Gastrocnemius medialis (tissue), 4 donors: ENCODE measurements at places on chromosomes 11 and 22.

- DNase-seq = no peak
Observed at GRCh38 chr11:97850701-97851100, 1170.0 kb upstream of the CNTN5 start.

DNA sequence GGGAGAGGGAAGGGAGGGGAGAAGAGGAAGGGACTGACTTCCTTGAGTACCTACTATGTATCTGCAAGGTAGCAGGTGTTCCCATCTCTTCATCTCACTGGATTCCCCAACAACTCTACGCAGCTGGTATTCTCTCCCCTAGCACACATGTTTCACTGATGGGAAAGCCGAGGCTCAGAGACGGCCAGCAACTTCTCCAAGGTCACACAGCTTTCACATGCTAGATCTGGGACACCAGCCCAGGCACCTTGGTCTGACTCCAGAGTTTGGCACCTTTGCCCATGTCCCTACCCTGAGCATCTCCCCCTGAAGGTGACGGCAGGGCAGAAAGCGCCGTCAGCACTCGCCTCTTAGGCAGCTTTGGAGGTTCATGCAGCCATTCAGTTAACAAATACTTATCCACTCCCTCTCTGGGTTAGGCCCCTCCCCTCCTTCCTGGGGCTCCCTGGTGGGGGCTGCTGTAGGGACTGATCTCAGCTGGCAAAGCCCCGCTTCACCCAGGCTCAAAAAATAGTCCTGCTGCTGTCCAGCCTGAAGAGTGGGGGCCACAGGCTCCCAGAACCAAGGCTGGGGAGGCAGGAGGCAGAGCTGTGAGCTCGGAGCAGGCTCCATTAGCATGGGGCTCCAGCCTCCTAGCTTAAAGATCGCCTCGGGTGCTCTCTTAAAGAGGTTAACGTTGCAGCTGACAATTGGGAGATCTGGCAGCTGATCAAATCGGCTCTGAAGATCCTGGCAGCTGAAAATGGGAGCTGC, 79.4 kb downstream of the IGLL1 start:
- DNase-seq = no peak

GRCh38 chr11:64585150-64585549, 5.9 kb upstream of the SLC22A12 start:
- DNase-seq = no peak

DNA sequence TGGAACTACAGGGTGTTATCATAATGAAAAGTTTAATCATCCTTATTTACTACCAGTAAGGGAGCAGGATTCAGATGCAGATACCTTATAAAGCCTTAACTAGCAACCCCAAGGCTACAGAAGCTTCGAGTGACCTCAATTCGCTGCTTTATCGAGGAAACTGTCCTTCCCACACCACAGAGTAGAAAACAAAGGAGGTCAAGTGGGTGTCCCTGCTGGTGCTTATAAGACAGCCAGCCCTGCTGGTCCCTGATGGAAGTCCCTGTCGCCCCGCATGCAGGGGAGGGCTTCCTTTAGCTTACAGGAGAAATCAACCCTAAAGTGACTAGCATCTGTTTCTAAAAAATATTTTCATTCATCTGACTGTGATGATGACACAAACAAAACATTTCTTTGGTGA, 7.3 kb downstream of the MN1 start:
- no peak for DNase-seq

- no peak for DNase-seq
Observed at GRCh38 chr11:124674168-124674517, 439 bp downstream of the SPA17 start.

GRCh38 chr11:114135737-114136151, 76.2 kb downstream of the ZBTB16 start:
- no peak for DNase-seq

DNA sequence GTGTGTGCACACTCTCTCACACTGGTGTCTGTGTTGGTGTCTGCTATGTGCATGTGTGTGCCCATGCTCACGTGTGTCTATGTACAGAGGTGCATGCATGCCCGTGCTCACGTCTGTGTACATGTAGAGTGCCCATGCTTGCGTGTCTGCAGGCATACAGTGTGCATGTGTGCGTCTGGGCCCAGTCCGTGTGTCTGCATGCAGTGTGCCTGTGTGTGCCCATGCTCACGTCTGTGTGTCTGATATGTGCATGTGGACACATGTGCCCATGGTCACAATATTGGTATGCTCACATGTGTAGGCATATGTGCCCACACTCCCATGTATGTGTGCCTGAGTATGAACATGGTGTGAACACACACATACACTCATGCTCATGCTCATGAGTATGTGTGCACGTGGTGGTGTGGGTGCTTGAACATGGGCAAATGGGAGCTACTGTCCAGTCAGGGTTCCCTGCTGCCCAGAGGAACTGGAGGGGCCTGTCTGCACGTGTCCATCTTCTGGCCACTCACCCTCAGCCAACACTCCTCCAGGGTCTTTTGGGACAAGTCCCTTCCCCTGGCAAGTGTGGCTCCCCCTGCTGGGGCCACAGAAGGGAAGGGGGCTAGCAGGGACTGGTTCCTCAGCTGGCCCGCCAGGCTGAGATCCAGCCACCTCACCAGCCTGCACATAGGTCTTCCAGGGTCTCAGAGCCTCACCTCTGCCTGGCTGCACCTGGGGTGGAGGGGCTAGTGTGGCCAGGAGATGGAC, 7.3 kb upstream of the TBX1 start:
- no peak for DNase-seq

- DNase-seq = no peak
Observed at GRCh38 chr22:44002997-44003396, 21.1 kb upstream of the PARVB start.

GRCh38 chr22:28609921-28610320, 69.7 kb downstream of the TTC28 start:
- DNase-seq = no peak

GRCh38 chr11:132238331-132238866, 868.0 kb downstream of the NTM start:
- no peak for DNase-seq

- DNase-seq = no peak
Observed at GRCh38 chr11:86615487-86615886, 56.9 kb downstream of the ME3 start.

GRCh38 chr11:108614086-108614485, 20.5 kb upstream of the EXPH5 start:
- no peak for DNase-seq
